ENCODE measurements at places on chromosomes 16 and 17. TPM values are rescaled to one million over a fixed set of nuclear protein-coding genes. Genes with fewer than 3 reads are reported as not detected.

DNA sequence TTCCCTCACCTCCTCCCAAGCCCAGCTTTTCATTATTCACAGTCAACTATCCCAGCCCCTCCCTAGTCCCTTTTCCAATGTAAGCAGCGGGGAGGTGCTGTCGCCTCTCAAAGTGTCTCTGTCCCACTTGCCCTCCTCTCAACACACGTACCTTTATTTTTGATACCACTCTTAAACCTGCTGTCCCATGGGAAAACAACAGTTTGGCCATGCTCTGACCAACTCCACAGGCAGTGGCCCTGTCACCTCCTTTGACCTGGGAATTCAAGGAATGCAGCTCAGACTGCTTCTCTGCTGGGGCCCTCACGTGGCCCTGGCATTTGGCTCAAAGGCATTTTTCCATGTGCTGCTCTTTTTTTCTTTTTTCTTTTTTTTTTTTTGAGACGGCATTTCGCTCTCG, 4.2 kb downstream of the LYRM9 start:
- peak; percentile 22 for DNase-seq

GRCh38 chr17:61260071-61260797, 139.4 kb upstream of the TBX2 start:
- DNase-seq: peak; percentile 45

GRCh38 chr16:85682516-85682915, 6.2 kb downstream of the GINS2 start:
- no peak for DNase-seq

DNA sequence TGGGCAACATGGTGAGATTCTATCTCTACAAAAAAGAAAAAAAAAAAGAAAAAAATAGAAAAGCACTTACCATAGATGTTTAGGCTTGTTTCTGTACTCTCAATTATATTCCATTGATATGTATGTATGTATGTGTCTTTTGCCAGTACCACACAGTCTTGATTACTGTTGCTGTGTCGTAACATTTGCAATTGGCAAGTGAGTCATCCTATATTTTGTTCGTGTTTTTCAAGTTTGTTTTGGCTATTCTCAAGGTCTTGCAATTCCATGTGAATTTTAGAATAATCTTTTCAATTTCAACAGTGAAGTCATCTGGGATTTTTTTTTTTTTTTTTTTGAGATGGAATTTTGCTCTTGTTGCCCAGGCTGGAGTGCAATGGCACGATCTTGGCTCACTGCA, 19.3 kb downstream of the SPECC1 start:
- DNase-seq: no peak

GRCh38 chr17:8116776-8117175, 1.5 kb downstream of the ALOXE3 start:
- DNase-seq: no peak

DNA sequence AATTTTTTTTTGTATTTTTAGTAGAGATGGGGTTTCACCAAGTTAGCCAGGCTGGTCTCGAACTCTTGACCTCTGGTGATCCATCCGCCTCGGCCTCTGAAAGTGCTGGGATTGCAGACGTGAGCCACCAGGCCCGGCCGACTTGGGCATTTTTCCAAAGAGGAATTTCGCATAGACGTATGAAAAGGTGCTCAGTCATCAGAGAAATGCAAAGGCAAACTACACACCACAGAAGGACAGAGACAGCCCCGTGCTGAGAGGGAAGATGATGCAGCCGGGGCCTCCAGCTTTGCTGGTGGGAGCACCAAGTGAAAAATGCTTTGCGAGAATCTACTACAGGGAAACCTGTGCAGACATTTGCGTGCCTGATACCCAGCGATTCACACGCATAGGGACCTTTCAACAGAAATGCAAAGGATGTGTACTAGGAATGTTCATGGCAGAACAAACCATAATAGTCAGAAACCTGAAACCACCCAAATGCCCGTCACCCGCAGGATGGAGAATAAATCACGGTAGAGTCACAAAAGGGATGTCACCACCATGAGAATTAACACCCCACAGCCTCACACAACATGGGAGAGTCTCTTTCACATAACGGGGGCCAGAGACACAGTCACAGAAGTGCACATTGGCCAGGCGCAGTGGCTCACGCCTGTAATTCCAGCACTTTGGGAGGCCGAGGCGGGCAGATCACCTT, 5.2 kb downstream of the RAB40B start:
- DNase-seq: no peak

- no peak for DNase-seq
Measured at GRCh38 chr16:81220349-81220748, 18.1 kb upstream of the BCO1 start.

DNA sequence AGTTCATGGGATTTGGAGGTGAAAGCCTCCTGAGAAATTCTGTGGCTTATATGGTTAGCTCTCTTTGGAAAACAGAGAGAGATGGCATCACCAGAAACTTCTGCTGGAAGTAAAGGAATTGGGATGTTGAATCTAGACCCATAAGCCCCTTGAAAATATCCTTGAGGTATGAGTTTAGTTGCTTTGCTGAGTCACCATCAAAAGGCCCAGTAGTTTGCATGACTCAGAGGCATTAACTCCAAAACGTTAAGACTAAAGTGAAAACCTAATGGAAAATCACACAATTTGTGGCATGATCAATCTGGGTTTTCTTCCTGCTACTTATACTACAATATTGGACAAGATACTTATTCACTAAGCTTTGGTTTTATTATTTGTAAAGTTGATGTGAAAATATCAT, 349.2 kb upstream of the SALL1 start:
- no peak for DNase-seq

DNA sequence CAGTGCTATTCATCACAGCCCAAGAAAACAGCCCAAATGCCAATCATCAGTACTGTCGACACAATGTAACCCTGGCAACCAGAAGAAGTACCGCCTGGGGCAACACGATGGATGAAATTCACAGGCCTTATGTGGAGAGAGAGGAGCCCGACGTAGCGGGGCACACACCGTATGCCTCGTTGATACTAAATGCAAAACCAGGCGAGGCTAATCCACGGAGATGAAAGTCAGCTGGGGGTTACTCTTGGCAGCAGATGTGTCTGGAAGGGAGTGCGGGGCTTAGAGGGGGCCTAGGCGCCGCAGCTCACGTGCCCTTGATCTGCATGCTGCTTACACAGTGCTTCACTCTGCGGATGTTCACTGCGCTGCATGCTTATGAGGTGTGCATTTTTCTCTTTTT, 29.8 kb downstream of the ITGAE start:
- DNase-seq: no peak

DNA sequence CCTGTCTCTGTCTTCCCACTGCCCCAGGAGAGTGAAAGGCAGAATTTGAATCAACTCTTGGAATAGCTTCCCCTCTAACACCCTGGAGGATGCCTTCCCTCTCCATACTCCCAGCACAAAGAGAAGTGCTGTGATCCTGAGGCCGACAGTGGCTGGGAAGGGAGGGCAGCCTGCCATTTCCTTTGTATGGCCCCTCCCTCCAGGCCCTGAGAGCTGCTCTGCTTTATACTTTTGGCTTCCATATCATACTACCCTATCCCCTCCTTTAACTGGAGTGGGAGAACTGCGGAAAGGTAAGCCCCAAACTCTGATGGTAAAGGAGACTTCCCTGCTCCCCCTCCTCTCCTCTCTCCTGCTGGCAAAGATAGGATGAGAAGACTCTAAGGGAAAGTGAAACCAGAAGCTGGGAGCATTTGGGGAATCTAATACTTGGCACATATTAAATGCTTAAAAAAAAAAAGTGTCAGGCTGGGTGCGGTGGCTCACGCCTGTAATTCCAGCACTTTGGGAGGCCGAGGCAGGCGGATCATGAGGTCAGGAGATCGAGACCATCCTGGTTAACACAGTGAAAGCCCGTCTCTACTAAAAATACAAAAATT, 4.1 kb upstream of the MED24 start:
- no peak for DNase-seq

DNA sequence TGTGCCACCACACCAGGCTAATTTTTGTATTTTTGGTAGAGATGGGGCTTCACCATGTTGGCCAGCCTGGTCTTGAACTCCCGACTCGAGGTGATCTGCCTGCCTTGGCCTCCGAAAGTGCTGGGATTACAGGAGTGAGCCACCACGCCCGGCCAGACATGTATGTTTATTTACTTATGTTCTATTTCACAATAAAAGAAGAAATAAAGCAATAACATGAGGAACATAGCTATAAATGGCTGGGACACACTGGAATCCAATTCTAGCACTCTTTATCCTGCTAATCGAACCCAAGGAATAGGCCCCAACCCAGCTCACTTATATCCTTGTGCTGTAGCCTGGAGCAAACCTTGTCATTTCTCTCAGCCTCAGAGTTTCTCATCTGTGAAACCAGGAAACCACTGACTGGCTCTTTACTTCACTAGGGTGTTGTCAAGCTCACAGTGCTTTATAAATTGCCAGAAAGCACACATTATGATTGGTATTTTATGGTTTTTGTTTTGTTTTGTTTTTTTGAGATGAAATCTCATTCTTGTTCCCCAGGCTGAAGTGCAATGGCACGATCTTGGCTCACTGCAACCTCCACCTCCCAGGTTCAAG, 4.3 kb upstream of the ODAD4 start:
- no peak for DNase-seq

DNA sequence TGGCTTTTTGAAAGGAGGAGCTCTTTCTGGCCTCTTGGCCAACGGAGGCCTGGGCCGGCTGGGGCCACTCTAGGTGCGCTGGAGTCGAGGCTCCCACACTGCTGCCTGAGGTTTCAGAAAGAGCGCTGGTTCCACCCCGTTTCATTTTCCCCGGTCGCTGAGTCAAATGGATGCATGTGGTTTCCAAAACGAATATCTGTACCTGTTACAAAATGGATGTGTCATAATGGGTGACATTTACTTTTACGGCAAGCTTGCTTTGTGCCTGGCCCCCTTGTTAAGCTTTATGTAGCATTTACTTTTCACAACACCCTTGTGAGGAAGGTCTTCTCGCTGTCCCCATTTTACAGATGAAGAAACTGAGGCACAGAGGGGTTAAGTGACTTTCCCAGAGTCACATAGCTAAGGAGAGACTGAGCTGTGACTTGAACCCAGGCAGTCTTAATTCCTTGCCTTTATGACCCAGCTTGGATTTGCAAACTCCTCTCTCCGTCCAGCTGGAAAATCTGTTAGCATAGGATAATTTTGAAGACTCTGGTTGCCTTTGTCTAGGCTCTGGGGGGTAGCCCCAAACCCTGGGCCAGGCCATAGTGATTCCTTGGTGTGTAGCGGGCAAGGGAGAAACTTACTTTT, 10.6 kb downstream of the KSR1 start:
- DNase-seq: no peak

- no peak for DNase-seq
Measured at GRCh38 chr17:79812353-79813258, 15.7 kb upstream of the CBX8 start.

DNA sequence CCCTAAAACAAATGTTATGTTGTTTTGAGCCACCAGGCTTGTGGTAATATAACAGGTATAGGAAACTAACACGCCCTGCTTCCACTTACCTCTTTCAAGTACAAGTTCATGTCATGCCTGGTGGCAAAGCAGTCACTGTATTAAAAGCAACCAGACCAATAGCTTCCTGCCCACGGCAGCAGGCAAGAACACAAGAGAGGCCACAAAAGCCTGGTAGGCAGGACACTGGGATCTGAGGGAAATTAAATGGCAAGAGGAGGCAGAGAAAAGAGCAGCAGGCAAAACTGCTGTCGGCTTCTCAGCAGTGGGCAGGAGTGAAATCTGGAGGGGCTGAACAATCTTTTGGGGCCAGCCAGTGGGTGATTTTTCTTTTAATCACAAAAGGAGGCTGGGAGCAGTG, 2.2 kb downstream of the CYTH1 start:
- DNase-seq: no peak

DNA sequence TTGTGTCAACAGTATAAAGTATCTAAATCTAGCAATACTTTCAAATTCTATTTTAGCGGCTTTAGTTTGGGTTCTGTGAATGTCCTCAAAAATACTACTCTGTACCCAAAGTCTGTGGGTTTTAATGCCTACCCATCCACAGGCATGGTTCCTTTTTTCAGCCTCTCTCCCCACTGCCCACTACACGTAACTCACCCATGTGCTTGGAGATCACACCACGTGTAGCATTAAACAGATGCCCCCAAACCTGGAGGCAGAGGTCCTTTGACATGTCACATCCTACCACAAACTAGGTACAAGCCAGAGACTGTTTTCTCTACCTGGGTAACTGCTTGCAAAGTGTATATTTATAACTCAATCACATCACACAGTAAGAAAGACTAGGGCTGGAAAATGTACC, 5.4 kb downstream of the DYNC1LI2 start:
- DNase-seq: no peak

DNA sequence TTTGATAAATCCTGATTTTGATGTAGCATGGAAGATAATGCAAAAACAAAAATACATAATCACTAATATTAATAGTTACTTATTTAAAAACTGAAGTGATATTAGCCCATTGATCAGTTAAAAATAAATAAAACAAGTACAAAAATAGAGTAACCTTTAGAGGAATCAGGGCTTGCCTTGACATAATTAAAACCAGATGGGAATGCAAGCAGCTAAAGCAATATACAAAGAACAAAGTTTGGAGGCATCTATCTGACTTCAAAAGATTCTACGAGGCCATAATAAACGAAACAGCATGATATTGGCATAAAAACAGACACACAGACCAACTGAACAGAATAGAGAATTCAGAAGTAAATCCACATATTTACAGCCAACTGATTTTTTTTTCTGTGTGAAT, 15.0 kb upstream of the HEATR3 start:
- no peak for DNase-seq

DNA sequence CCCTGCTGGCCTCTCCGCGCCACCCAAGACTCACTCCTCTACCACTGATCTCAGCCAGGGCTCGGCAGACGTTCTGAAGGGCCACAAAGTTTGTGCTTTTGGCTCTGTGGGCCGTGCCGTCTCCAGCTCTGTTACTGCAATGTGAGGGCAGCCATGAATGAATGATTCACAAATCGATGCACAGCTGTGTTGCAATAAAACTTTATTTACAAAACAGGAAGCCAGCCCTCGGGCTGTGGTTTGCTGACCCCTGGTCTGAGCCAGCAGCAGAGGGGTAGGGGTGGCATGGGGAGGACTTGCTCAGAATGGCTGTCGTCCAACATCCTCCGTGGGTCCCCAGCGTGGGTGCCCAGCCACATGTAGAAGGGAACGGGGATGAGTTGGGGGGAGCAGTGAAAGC, 63.0 kb upstream of the PVALEF start:
- DNase-seq: no peak

Gene KRTAP4-3
- not detected for polyA plus RNA-seq

Gene ABCA10
- 18.2 TPM for polyA plus RNA-seq

Gene CIBAR2
- polyA plus RNA-seq: 5.4 TPM

Gene NT5M
- polyA plus RNA-seq: 2.7 TPM

Gene CENPN
- 19.2 TPM for polyA plus RNA-seq

Gene DDX28
- 6.8 TPM for polyA plus RNA-seq

Gene C16orf92
- not detected for polyA plus RNA-seq

Gene TNP2
- not detected for polyA plus RNA-seq

Gene HSPB9
- 0.52 TPM for polyA plus RNA-seq

Gene SLC5A10
- polyA plus RNA-seq: 0.43 TPM

Gene OR3A2
- polyA plus RNA-seq: not detected

Gene KRT12
- polyA plus RNA-seq: 0.06 TPM

Gene NLGN2
- polyA plus RNA-seq: 36.3 TPM

Gene TPSAB1
- not detected for polyA plus RNA-seq
